HFFc6 (cell line): ENCODE measurements at places on chromosomes 6 and 20.

DNA sequence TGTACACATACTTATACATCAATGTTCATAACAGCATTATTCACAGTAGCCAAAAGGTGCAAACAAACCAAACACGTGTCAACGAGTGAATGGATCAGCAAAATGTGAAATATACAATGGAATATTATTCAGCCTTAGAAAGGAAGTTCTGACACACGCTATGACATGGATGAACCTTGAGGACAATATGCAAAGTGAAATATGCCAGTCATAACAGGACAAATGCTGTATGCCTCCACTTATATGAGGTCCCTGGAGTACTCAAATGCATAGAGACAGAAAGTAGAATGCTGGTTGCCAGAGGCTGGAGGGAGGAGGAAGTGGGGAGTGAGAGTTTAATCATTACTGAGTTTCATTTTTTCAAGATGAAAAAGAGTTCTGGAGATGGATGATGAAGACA is 37.8 kb upstream of the IGF2R start:
- peaks cover 8% of the 10 kb centered on the region for H3K27me3 ChIP-seq
- no peaks in the 10 kb centered on the region for H3K36me3 ChIP-seq
- H3K27ac ChIP-seq, result no peak overlapping the region
- no peak overlapping the region for H3K4me3 ChIP-seq
- H3K4me1 ChIP-seq, result peaks cover 38% of the 10 kb centered on the region
- DNase-seq, result no peak

DNA sequence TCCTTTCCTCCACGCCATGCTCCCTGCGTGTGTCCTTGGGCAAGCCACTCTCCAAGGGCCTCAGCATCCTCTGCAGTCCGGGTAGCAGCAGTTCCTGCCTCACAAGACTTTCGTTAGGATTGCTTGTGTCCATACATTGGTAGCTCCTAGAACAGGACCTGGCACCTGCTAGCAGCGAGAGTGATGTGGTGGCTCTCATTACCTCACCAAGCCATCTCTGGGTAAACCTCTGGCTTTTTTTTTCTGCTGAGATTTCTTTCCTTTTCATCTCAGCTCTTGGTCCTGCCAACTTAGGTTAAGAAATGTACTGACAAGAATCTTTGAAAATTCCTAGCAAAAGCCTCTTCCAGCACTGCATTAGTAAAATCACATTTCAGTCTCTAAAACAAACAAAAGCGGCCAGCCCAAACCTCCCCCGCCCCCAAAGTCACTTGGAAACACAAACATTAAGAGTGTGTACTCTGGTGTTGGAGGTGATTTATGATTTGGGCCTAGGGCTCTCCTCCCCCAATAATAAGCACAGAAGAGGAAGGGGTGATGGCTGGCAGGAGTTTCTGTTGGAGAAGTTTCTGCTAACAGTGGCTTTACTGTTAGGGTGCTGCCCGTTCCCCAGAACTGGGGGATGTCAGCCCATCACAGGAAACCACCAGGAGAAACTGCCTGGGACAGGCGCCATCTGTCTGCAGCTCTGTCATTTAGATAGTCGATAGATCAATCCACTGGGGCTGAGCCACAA is 199.2 kb downstream of the CD83 start:
- peaks cover 5% of the 10 kb centered on the region for H3K27me3 ChIP-seq
- no peaks in the 10 kb centered on the region for H3K36me3 ChIP-seq
- no peaks in the 10 kb centered on the region for H3K4me1 ChIP-seq
- no peak overlapping the region for H3K27ac ChIP-seq
- DNase-seq, result no peak

DNA sequence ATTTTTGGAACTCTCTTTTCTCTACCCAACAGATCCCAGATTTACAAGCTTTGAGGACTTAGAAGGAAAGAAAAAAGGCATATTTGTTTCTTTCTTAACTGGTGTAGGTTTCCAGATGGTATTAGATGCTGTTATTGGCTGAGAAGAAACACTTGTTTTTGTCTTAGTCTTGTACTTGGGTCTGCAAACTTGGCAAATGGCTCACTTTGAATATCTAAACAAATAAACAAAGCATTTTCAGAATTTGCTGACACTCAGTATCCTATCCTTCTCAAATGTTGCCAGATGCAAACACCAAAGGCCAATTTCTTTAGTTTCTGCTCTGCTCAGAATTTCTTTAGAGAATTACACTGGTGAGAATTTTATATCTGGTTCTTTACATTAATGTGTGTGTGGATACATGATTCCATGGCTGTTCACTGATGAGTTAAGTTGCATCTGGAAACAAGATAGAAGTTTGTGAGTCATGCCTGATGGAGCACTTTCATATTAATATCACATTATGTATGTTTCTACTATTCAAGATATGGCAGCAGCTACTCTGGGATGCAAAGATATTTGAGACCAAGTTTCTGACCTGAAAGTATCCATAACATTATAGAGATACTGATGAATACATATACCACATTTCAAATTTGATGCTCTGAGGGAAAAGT is 43.7 kb upstream of the CEP162 start:
- DNase-seq, result no peak
- no peaks in the 10 kb centered on the region for H3K36me3 ChIP-seq
- no peak overlapping the region for H3K4me3 ChIP-seq
- no peak overlapping the region for H3K27ac ChIP-seq

DNA sequence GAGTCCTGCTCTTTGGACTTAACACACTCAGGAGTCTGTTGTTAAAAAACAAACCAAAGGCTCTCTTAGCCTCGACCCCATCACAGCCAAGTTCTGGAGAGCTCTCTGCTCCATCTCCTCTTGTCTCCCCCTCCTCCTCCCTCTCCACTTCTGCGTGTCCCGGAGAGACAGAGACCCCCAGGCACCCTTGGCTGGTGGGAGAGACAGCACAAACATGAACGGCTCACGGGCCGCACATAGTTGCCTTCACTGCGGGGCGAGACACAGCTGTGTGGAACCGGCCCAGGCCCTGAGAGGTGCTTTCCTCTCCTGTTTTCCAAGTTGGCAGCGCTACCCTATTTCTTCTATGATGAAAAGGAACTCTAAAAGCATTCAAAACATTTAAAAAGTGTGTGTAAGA is 23.3 kb upstream of the MYT1 start:
- H3K4me3 ChIP-seq, result no peak overlapping the region
- no peak for DNase-seq
- H3K27me3 ChIP-seq, result peaks cover 39% of the 10 kb centered on the region
- H3K27ac ChIP-seq, result no peak overlapping the region
- H3K36me3 ChIP-seq, result peaks cover 17% of the 10 kb centered on the region
- H3K4me1 ChIP-seq, result no peaks in the 10 kb centered on the region

GRCh38 chr6:143195349-143195845 is 134.7 kb downstream of the AIG1 start:
- peaks cover 20% of the 10 kb centered on the region for H3K36me3 ChIP-seq
- no peak overlapping the region for H3K27ac ChIP-seq
- no peak for DNase-seq
- H3K4me1 ChIP-seq, result peaks cover 32% of the 10 kb centered on the region
- peaks cover 1% of the 10 kb centered on the region; the same call in 1 of the 2 replicates for H3K27me3 ChIP-seq
- no peak overlapping the region for H3K4me3 ChIP-seq
